IMR-90 (cell line): ENCODE measurements at places on chromosomes 3 and 15. TPM values are rescaled to one million over a fixed set of nuclear protein-coding genes. Genes with fewer than 3 reads are reported as not detected.

- no peak for DNase-seq
These were observed 46.9 kb downstream of the RLBP1 start for GRCh38 chr15:89174476-89174875.

DNA sequence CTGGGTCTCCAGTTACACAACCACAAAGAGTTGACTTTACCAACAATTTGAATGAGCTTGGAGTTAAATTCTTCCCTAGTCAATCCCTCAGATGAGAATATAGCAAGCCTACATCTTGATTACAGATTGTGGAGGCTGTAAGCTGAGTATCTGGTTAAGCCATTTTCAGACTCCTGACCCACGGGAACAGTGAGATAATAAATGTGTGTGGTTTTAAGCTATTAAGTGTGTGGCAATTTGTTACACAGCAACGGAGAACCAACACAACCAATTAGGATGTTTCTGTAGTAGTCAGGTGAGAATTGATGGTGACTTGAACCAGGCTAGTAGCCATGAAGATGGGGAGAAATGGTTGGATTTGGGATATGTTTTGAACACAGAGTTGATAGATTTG lies 37.7 kb upstream of the SLC4A7 start:
- no peak for DNase-seq

- DNase-seq, result no peak
These were observed 713.3 kb upstream of the EPHA6 start for GRCh38 chr3:96101006-96101560.

DNA sequence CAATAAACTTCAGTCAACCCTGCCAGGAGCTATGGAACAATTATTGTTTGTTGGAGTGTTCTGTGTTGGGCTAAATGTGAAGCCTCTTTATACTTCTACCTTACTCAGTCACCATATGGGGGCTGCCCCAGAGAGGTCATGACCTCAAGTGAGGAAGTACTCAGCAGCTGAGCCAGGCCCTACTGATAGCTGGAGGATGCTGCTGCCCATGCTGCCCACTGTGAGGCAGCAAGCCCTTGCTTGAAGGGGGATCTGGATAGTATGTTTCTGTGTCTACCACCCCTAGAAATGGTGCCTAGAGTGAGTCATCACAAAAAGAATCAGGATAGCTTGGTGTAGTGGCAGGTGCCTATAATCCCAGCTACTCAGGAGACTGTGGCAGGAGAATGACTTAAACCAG lies 4.5 kb upstream of the RPL24 start:
- DNase-seq, result no peak

DNA sequence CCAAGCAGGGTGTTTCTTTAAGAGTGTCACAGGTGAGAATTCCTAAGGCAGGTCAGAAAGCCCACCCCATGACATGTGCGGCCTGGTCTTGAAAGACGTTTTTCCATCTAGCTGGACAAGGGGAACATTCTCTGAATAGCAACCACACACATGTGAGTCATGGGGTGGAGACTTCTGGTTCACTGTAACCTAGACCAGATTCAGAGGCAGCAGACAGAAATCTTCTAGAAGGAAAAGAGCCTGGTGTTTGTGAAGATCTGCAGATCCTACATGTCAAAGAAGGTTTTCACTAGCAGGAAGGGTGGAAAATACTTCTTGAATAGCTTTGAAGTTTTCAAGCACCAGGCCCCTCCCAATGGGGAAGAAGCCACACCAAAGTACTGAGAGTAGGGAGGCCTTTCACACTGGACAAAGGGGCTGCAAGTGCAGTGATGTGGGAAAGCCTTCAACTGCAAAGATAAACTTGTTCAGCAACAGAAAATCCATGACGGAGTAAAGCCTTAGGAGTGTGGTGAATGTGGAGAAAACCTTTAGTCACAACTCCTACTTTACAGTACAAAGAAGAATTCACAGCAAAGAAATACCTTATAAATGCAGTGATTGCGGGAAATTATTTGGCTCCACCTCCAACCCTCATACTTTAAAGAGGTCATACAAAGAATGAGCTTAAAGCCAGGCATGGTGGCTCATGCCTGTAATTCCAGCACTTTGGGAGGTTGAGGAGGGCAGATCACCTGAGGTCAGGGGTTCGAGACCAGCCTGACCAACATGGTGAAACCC lies 17.6 kb downstream of the ADAM10 start:
- DNase-seq, result peak; percentile 77

- DNase-seq, result no peak
These were observed 148.1 kb downstream of the EEFSEC start for GRCh38 chr3:128301186-128302023.

GRCh38 chr3:12705981-12706380 lies 42.1 kb upstream of the RAF1 start:
- peak; percentile 58 for DNase-seq

DNA sequence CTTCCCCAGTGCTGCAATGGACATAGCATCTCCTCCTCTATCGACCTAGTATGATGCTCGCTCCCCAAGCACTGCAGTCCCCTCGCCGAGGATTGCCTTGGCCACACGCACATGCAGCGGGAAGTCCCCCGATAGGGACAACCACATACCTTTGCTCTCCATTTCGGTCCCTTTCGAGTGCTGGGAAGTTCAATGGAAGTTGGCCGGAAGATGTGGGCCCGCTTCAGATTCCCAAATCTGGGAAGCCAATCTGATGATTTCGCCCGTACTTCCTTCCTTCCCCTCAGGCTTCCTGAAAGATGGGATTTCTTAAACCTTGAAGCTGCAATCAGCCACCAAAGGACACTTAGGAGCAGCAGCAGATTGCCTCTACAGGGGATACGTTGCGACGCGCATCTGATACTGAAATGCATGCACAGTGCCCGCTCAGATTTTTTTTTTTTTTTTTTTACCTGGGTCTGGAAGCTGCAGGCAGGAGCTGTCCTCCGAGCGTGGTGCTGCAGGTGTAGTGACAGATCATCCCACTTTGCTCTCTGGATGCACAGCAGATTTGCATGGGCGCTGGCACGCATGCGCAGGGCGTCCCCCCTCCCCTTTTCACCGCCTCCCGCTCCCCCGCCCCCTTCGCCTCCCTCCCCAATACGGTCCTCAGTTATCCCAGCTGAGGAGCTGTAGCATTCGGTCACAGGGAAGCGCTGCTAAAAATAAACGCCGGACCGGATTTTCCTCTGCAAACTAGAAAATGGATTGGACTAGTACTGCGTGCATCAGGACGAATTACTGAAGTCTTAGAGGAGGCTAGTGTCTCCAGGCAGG lies at the start of gene FGF12:
Gene FGF12 (minus strand): TSS at position 510 of the 816 bp plus-strand sequence.
- peak; percentile 0 for DNase-seq

DNA sequence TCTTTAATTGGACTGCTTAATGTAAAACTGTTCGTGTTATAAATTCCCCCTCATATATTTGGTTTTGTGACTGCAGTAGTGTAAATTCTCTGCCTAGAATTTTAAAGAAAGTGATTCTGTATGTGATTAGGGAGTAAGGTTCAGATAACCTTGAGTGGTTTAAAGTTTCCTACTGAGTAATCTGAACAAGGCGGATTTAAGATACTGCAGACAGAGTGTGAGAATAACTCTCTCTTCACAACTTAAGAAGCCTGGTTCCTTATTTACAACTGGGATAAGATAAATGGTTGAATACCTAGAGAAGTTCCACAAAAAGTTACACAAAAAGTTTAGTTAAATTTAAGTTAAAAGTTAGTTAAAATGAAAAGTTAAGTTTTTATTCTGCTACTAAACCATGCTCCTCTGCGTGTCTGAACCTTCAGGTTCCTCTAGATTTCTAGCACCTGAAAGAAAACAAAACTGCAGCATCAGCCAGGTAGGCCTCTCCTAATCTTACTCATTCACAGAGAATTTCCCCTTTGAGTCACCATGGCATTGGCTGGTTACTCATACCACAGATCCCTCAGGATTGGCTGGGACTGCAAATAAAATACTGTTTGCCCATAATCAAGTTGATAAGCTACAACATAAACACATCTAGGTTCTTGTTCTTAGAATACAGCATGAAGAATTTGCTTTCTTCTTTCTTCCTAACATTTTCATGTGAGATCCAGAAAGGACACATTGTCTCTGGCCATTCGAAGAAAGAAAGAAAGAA lies at the start of gene ARL14:
Gene ARL14 (plus strand): TSS at position 614 of the 757 bp plus-strand sequence. CDS start 187 bp downstream, outside the sequence.
- DNase-seq, result peak; percentile 68

GRCh38 chr3:31178467-31178866 lies 284.0 kb upstream of the GADL1 start:
- no peak for DNase-seq

DNA sequence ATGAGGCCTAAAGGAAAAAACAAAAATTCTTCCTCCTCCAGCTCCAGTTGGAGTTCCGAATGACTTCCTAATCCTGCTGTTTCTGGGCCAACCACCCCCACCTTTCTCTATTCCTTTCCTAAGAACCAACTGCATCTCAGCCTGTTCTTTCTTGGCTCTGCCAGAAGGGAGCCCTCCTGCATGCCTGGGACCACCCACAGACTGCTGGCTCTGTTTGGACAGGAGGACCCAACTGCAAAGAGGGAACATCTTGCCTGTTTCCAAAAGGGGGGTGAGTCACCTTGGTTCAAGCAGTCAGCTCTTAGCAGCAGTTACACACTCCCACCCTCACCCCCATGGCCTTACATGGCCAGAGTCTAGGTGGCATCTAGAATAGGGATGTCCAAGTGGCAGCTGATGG lies 116.0 kb upstream of the PRICKLE2 start:
- peak; percentile 56 for DNase-seq

DNA sequence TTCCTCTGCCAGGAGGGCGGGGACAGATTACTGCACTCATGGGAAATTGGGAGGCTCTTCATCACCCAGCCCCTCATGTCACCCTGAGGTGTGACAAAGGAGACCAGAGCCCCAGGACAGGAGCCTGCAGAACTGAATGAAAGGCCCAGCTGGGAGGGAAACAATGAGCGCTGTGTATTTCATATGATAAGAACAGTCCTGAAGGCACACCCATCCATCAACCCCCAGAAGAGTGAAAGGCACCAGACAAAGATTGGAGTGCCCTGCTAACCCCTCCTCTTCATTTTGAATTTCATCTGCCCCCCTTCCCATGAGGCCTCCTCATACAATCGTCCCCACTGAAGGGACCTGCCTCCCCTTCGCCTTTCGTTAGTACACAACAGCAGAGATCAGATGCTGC lies 160.0 kb upstream of the PRICKLE2 start:
- no peak for DNase-seq

- no peak for DNase-seq
These were observed 378.2 kb upstream of the THBS1 start for GRCh38 chr15:39202641-39203040.

- DNase-seq, result no peak
These were observed 774.7 kb upstream of the ROBO1 start for GRCh38 chr3:80542456-80542855.

GRCh38 chr3:29677421-29677820 lies 396.6 kb downstream of the RBMS3 start:
- DNase-seq, result peak; percentile 16

DNA sequence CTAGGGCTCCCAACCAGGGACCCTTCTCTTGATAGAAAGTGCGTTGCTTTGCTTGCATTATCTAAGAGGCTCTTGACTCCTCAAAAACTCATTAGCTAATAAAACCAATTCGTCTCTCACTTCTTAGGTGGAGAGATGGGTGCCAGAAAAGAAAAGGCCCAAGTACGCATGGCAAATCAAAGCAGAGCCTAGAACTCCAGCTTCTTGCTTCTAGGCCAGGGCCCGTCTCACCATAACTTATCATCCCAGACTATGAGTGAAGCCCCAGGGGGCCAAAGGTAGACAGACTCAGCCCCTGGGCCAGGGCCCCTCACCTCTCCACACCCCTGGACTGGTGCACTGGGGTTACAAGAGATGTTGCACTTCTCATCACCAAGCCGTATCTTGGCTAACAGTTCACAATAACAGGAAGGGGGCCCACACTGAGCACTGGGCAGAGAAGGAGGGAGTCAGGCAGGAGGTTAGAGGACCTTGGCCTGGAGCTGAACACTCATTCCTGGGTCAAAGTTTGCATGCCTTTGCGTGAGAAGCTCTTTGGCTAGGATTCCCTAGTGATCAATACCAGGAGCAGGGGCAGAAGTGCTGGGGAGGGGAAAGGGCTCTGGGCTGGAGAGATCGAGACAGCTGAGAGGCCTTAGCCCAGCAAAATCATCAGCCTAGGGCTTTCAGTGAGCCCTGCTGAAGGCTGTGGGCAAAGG lies 5.4 kb upstream of the CYP1A1 start:
- DNase-seq, result no peak

DNA sequence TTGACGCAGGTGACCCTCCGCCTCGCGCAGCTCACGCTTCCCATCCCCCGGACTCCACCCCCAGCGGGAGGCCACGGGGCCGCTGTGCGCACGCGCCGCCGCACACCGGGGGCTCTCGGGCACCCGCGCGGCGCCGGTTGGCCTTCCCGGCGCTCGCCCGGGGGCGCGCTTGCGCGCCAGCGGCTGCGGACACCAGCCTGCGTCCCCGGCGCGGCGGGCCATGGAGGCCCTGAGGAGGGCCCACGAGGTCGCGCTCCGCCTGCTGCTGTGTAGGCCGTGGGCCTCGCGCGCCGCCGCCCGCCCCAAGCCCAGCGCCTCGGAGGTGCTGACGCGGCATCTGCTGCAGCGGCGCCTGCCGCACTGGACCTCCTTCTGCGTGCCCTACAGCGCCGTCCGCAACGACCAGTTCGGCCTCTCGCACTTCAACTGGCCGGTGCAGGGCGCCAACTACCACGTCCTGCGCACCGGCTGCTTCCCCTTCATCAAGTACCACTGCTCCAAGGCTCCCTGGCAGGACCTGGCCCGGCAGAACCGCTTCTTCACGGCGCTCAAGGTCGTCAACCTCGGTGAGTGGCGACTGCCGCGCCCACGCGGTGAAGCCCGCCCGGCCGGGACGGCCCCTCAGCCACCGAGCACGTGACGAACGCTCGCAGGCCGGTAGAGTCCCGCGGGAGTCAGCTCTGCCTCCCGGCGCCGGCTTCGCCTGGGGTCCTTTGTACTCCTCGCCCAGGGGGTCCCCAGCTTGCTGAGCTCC lies at the start of gene C15orf61:
Gene C15orf61 (plus strand): TSS at position 103 of the 754 bp plus-strand sequence. CDS start 118 bp downstream, at position 221.
- peak; percentile 75 for DNase-seq

DNA sequence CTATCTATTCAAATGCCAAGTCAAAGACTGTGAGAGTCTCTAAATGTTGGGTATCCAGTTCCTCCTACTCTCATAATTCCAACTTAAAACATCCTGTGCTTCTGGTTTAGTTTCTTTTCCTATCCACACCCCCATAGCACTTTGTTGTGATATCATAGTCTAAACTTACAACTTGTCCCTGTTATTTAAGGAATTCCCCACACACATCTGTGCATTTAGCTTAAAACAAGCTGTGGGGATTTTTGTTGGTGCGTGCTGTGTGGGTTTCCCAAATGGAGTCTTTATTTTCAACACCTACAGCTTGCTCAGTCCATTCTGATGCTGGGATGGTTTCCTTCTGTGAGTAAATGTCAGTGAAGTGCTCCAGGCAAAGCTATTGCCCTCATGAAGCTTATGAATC lies 167.3 kb downstream of the GMNC start:
- peak; percentile 12 for DNase-seq

Gene FBXL22
- total RNA-seq, result 0.28 and 0.36 TPM in 2 replicates

Gene SOX2
- not detected in 2 replicates for total RNA-seq

Gene PPP1R14D
- total RNA-seq, result not detected in 2 replicates

Gene CRELD1
- total RNA-seq, result 8.6 and 9.4 TPM in 2 replicates

Gene WDR72
- total RNA-seq, result not detected in 2 replicates

Gene BMF
- total RNA-seq, result 1.7 and 2.9 TPM in 2 replicates

Gene CDHR4
- not detected in 2 replicates for total RNA-seq

Gene CADPS
- total RNA-seq, result not detected in 2 replicates

Gene ILDR1
- total RNA-seq, result not detected in 2 replicates

Gene RAD18
- total RNA-seq, result 17.2 and 22.2 TPM in 2 replicates

Gene HRG
- not detected in 2 replicates for total RNA-seq

Gene UPK1B
- total RNA-seq, result 0.28 and 0.36 TPM in 2 replicates

Gene LRRIQ4
- not detected in 2 replicates for total RNA-seq

Gene UBE2E1
- 54.1 and 87.8 TPM in 2 replicates for total RNA-seq
